EH (cell line): ENCODE measurements at places on chromosomes 16 and 17.
A peak's percentile ranks its signal among the peaks of the same experiment; 100 is the strongest.

DNA sequence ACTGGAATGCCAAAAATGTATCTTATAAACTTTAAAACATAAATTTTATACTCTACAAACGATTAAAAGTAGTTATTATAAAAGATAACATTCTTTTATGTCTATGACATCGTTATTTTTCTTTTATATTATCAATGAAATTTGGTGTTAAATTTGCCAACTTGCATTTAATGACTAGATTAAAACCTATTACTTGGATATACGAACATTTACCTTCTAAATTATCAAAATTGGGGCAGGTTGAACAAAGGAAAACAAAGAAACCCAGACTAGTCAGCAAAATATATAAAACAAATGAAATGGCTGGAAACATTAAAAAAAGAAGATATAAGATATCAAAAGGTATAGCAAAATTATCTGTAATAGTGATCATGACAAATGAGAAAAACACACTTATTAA is 34.1 kb upstream of the ABCA3 start:
- no peak for DNase-seq

DNA sequence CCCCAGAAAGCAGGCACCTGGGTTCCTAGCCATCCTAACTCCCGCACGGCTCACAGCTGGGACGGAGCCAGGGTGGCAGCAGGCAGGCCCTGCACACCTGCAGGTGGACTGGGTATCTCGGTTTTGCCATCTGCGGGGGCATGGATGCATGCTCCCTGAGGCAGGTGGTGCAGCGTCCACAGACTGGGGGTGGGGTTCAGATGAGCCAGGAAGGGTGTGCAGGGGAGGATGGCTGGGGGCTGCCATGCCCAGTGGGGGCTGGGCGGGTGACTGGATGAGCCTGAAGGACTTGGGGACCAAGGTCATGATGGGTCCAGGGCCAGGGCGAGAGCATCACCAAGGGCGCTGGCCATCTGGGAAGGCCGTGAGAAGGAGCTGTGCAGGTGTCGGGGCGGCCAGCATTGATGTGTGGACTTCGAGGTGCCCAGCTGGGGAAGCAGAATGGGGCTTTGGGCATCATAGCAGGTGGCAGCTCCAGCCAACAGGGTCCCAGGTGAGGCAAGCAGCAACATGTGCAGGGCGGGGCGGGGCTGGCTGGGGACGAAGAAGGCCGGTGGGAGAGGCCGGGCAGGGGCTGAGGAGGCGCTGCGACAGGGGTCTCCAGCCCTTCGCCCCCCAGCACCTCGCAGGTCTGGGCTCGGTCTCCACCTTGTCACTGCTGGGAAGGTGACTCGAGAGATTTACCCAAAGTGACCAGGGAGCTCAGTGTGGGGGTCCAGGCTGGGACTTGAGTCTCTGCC is 41.0 kb upstream of the ZNF469 start:
- no peak for DNase-seq

- DNase-seq, result no peak
Measured at GRCh38 chr16:54923055-54923473, 7.6 kb upstream of the IRX5 start.

- no peak for DNase-seq
Measured at GRCh38 chr17:31935512-31935911, 1.3 kb upstream of the SUZ12 start.

DNA sequence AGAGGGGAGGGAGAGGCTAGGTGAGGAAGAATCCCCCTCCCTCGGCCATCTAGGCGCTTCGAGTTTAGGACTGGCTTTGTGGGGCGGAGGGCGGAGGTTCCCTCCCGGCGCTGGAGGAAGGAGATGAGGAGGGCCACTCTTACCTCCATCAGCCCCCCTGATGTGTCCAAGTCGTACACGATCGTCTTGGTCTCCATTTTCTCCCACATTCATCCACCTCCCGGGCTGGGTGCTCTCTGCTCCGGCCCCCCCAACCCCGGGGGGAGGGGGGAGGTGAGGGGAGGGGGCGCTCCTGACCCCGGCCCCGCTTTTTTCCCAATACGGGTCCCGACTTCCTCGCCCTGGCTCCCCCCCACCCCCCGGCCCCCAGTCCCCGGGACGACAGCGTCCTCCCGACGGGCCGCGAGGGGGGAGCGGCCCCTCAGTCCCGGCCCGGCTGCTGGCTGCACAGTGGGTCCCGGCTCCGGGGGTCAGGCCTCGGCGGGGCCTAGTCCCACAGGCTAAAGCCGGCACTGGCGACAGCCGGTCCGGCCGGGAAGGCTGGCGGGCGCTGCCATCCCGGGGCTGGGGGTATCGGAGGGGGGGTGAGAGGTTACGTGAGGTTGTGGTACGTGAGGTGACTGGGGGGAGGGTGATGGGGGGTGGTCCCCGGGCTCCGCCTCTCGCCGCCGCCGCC is 428 bp downstream of the PHF12 start:
- DNase-seq, result no peak

DNA sequence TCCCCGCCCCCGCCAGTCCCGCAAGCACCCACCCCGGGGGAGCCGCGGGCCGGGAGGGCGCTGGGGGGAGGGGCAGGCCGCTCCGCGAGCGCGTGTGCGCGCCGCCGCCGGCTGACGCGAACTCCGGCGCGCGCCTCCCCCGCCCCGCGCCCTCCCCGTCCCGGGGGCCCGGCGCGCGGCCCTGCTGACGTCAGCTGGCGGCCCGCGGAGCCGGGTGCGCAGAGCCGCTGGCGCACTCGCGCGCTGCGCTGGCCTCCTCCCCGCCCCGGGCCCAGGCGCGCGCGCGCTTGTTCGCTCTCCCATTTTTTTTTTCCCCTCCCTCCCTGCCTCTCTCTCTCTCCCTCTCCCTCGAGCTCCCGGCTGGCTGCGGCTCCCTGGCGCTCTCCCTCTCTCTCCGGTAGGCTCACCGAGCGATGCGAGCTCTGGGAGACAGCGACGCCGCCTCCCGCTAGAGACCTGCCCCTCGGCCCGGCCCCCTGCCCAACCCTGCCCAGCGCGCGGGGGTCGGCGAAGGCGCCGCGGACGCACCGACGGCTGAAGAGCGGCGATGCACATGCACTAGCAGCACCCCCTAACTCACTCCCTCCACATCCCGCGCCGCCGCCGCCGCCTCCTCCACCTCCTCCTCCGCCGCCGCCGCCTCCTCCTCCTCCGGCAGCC is at the start of gene GNAO1:
TSS of gene GNAO1 (plus strand) at position 334 of the 660 bp plus-strand sequence. CDS start 747 bp downstream, outside the sequence.
- DNase-seq, result peak; percentile 81

- DNase-seq, result peak; percentile 76
Measured at GRCh38 chr17:75832164-75832651, 12.0 kb downstream of the UNC13D start.

DNA sequence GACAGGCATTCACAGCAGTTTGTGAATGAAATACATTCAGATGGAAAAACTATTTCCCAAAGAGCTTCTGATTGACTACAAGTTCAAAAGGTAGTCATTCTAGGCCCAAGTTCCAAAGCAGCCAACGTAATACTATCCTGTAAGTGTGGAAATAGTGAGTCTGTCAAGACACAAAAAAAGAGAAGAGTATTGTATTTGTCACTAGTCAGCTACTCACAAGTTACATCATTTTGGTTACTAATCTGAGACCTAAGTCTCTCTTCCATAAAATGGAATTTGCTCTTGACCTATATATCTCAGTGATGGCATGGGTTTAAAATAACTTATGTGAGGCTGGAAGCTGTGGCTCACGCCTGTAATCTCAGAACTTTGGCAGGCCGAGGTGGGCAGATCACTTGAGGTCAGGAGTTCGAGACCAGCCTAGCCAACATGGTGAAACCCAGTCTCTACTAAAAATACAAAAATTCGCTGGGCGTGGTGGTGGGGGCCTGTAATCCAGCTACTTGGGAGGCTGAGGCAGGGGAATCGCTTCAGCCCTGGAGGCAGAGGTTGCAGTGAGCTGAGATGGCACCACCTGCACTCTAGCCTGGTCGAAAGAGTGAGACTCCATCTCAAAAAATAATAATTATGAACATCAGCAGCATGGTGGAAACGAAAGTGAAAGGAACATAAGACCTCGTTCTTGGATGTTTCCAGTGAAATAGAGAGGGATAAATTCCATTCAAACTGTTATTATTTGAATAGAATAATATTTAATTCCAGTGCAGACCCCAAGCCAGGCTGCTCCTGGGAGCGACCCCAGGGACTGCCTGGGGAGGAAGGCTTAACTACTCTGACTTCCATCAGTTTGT is 2.9 kb downstream of the CMC2 start:
- peak; percentile 37 for DNase-seq

GRCh38 chr17:65370669-65371131 is 190.7 kb downstream of the AXIN2 start:
- no peak for DNase-seq

DNA sequence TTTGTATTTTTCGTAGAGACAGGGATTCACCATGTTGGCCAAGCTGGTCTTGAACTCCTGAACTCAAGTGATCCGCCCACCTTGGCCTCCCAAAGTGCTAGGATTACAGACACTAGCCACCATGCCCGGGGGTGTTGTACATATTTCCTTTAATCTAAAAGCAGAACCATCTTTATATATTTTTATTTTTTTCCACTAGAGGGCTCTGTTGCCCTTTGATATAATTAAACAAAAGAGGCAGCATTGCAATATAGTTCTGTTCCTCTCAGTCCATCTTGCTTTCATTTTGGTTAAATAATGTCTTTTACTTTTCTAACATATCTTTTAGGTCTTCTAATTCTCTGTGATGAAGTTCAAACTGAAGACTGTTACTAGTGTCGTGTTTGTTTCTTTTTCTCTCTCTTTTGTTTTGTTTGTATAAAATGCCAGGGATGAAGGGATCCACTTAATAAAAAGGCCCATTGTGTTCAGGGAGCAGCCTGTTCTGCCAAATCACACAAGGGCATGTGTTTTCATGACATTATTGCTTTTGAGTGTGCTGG is 23.4 kb downstream of the WWOX start:
- DNase-seq, result peak; percentile 65

GRCh38 chr17:20262226-20263114 is 204.9 kb downstream of the LGALS9B start:
- DNase-seq, result no peak

DNA sequence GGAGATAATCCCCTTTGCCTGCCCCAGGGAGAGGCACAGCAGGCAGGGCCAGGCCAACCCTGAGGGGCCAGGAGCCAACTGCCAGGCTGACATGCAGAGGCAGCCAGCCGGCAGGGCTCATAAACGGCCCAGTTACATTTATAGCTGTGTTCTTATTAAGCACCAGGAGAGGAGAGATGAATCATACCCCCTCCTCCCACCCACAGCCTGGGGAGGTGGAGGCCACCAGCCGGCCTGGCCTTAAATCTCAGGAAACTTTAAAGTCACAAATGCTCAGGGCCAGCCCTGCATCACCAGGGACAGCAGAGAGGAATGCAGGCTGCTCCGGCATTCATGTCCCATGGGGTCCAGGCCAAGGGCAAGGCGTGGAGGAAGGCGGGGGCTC is 177.2 kb downstream of the TMEM132E start:
- peak; percentile 58 for DNase-seq

- DNase-seq, result no peak
Measured at GRCh38 chr16:57087003-57087402, 5.4 kb upstream of the CPNE2 start.

- no peak for DNase-seq
Measured at GRCh38 chr16:85707528-85708095, 18.9 kb upstream of the GINS2 start.

- peak; percentile 56 for DNase-seq
Measured at GRCh38 chr17:66467766-66468165, 165.4 kb downstream of the PRKCA start.

- DNase-seq, result no peak
Measured at GRCh38 chr16:23207485-23207884, 24.9 kb downstream of the SCNN1G start.

DNA sequence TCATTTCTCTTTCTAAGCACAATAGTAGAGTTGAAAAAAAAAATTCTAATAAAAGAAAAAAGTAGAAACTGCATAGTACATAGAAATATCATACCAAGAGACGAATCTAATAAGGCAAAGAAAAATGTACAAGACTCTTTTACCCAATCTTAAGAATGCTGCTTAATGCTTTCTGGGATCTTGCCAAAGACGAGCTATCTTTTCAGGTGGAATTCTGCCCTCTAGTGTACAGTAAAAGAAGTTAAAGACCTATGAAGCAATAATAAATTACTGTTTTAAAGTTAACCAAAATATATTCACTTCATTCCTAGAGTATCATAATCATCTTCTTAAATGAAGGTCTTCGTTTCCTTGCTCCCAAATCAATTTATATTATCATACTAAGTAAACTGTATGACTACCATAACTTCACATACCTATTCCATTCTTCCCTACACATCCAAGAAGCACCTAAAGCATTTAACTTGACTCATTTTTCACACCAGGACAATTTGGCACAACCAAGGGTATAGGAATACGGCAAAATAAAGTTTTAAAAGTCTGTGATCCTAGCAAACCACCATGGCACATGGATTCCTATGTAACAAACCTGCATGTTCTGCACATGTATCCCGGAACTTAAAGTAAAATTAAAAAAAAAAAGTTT is 47.7 kb downstream of the CFDP1 start:
- DNase-seq, result peak; percentile 89

DNA sequence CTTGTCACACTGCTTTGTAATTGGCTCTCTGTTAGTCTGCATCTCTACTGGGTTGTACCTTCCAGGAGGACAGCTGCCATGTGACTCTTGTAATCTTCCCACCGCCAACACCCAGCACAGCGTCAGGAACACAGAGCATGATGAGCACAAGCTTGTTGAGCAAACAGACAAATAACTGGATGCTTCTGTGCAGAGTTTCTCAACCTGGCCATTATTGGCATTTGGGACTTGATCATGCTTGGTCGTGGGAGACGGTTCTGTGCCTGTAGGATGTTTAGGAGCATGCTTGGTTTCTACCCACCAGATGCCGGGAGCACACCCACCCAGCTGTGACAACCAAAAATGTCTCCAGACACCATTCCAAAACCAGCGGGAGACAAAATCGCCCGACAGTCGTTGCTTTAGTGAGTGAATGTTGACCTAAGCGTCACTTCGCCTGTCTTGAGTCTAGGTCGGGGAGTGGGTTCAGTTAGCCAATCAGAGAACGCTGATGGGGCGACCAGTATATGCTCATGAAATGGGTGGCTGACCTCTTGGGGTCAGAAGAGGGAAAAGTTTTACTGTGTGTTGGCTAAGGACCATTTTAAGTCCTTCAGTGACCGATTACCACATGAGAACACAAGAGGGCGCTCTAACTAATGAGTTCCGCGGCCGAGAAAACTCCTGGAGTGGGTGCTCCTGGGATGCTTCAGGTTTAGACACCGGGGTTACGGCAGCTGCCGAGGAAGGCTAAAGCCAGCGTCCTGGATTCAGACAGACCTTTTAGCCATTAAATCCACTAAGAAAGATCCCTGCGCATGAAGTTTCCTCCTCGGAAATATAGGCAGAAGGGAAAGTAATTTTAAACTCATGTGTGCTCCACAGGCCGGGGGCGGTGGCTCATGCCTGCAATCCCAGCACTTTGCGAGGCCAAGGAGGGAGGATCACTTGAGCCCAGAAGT is 57.8 kb upstream of the TEX2 start:
- peak; percentile 74 for DNase-seq

GRCh38 chr16:1495889-1496262 is 2.7 kb downstream of the TELO2 start:
- DNase-seq, result no peak
